Mesenchymal stem cell (in vitro differentiated cells and primary cell): ENCODE measurements at places on chromosomes 11 and 22.

DNA sequence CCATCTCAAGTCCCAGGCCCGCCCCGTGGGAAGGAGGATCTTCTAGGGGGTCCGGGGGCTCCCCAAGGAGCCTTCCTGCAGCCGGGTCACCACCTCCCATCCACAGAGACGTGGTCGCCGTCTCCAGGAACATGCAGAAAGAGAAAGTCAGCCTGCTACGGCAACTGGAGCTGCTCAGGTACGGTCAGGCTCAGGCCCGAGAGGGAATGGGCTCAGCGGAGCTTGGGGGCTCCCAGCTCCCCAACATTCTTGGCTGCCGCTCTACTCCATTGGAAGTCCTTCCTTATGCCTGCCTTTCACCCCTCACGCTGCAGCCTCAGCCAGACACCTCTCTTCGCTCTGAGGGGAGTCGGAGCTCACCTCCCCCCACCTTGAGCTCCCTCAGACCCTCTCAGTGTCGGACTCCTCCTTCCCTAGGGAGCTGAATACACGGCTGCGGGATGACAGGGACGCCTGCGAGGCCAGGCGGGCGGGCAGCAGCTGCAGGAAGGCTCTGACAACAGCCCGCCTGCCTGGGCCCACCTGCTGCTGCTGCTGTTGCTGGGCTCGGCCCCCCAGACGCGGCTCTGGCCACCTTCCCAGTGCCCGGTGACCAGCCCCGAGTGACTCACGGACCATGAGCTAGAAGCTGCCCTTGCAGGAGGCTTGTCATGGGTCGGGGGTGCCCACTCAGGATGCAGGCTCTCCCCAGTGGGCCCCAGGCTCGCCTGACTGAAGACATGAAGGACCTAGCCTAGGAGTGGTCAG lies 1.5 kb upstream of the CD151 start:
- no peak for DNase-seq

- no peak for DNase-seq
Observed at GRCh38 chr11:17506942-17507341, 30.3 kb upstream of the ABCC8 start.

- no peak for DNase-seq
Observed at GRCh38 chr11:93983542-93984195, 37.5 kb upstream of the HEPHL1 start.

GRCh38 chr11:85394283-85394682 lies 232.9 kb downstream of the DLG2 start:
- DNase-seq, result no peak
